NCI-H1417 (cell line): ENCODE measurements at places on chromosomes 4 and X.

DNA sequence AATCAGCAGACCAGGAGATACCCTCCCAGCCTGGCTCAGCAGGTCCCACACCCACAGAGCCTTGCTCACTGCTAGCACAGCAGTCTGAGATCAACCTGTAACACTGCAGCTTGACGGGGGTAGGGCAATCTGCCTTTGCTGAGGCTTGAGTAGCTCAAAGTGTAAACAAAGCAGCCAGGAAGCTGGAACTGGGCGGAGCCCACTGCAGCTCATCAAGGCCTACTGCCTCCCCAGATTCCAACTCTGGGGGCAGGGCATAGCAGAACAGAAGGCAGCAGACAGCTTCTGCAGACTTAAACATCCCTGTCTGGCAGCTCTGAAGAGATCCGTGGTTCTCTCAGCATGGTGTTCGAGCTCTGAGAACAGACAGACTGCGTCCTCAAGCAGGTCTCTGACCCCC, 15.1 kb upstream of the GABRA2 start:
- peak; percentile 6 for DNase-seq

- DNase-seq: no peak
These were observed 83.1 kb upstream of the ARSJ start for GRCh38 chr4:114062499-114062898.

DNA sequence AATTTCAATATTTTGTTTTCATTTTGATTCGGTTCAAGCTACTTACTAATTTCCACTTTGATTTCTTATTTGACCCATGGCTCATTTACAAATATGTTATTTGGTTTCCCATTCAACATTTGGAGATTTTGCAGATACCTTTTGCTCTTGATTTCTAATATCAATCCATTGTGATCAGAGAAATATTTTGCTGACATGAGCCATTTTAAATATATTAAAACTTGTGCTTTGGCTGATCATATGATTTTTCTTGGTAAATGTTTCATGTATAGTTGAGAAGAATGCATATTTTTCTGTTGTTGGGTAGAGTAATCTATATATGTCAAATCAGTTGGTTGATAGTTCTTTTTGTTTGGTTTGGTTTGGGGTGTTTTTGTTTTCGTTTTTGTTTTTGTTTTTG, 95.0 kb downstream of the GASK1B start:
- DNase-seq: no peak

DNA sequence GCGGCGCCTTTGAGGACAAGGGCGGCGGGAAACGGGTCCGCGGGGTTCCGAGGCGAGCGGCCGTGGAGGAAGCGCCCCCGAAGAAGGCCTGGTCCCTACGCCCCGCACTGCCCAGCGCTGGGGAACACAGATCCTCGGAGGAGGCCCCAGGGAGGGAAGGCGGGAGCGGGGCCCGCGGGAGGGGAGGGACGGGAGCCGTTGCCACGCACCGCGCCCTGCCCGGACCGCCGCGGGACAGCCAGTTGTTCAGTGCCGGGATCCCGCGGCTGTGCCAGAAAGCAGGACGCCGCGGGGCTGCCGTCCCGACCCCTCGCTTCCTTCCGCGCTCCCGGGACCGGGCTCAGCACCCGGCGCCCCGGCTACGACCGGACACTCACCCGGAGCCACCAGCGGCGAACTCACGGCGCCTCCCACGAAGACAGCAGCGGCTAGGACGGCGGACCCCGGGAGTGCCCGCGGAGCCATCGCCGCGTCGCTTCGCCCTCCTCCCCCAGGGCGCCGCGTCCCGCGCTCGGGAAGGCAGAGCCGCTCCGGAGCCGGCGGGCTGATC, 278 bp downstream of the RELL1 start:
- no peak for DNase-seq

DNA sequence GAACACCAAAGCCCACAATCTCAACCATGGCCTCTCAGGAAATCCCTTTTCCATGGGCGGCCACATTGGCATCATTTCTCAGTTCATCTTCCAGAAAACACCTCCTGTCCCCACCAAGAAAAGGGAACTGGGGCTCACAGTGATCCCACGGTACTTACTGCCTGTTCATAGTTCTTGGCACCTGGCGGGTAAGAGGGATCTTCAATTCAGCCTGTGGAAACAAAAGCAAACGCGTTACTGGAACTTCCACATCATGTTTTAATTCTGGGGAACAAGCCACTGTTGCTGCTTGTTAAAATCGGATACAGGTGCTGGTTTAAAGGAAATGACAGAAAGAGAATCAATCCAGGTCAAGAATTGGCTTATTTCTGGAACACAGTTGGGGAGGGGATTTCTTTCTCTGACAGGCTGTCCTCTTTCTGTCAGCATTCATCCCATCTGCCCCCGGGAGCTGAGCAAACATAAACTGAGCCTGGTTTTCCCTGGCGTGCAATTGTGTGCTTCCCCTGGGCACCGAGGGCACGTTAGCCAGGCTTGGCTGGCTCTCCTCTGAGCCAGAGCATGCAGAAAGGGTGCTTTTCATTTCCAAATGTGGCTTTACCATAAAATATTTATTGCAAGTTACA, 16.8 kb downstream of the CLNK start:
- peak; percentile 68 for DNase-seq

GRCh38 chr4:26867914-26868684, 7.5 kb downstream of the STIM2 start:
- DNase-seq: no peak

- no peak for DNase-seq
These were observed 54.9 kb downstream of the SLC9A7 start for GRCh38 chrX:46703980-46704379.

- DNase-seq: no peak
These were observed 100.3 kb upstream of the FGF16 start for GRCh38 chrX:77346859-77347258.

DNA sequence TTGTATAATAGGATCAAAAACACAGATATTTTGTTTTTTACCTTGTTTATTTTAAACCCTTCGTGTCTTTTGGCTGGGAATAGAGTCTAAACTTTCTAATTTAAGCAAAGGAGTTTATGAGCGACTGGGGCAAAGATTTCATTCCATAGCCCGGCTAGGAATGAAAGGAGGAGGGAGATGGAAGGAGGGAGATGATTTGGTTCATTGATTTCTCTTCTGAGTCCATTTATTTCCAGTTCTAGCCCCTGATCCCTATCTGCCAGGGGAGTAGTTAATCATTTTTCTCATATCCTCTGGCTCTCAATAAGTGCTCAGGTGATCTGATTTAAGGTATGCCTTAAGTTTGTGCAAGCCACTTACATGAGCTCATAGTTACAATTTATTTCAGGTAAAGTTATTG, 120.0 kb downstream of the SPRY1 start:
- no peak for DNase-seq

- peak; percentile 3 for DNase-seq
These were observed 51.7 kb downstream of the TBCK start for GRCh38 chr4:106264331-106264728.

GRCh38 chrX:111041018-111041462, 55.0 kb upstream of the PAK3 start:
- no peak for DNase-seq

- DNase-seq: no peak
These were observed 568.3 kb downstream of the ANKRD50 start for GRCh38 chr4:124144238-124144654.

- DNase-seq: no peak
These were observed 11.9 kb upstream of the ZNF157 start for GRCh38 chrX:47358387-47359065.
